Kidney (tissue), 22 donors: ENCODE measurements at places on chromosomes 12 and 14.

- no peak for DNase-seq
These were observed 2.3 kb upstream of the ZNF384 start for GRCh38 chr12:6691473-6691872.

- no peak for DNase-seq
These were observed 149.4 kb upstream of the PRMT8 start for GRCh38 chr12:3341594-3341993.

GRCh38 chr12:82596483-82596882, 90.2 kb upstream of the TMTC2 start:
- DNase-seq: no peak

DNA sequence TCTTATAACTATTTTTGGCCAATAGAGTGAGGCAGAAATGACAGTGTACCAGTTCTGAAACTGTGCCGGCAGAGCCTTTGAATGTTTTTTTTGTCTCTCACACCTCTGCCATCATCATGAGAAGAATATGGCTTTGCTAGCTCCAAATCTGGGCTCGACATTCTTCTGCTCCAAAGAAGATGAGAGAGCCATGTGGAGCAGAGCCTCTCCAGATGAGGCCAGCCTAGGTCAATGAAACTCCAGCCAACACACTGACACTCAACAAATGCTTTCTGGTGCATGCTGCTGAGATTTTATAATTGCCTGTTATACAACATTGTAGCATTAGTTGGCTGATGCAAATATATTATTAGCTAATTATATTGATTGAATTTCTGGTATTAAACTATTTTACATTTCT, 154.7 kb downstream of the SLC38A4 start:
- DNase-seq: no peak

- DNase-seq: no peak
These were observed 1.7 kb downstream of the ZNF410 start for GRCh38 chr14:73888460-73888725.

GRCh38 chr12:127060310-127060847, 1206.6 kb upstream of the TMEM132C start:
- no peak for DNase-seq

DNA sequence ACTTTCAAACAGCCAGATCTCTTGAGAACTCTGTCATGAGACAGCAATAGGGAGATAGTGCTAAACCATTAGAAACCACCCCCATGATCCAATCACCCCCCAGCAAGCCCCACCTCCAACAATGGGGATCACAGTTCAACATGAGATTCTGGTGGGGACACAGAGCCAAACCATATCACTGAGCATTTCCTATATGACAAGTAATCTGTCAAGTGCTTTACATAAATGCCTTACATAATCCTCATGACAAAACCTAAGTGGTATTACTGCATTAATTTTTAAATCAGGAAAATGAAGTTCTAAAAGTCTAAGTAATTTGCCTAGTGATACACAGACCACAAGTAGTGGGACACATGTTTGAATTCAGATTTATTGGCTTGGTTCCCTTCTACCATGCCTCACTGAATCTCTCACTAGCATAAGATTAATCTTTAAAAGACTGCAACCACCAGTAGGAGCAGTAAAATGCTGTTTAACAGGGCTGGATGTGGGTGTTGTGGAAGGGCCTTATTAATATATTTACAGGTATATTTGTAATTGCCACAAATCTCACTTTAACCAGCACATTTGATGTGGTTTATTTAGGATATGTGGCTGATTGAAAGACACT, 323.1 kb upstream of the FBXO33 start:
- DNase-seq: no peak

DNA sequence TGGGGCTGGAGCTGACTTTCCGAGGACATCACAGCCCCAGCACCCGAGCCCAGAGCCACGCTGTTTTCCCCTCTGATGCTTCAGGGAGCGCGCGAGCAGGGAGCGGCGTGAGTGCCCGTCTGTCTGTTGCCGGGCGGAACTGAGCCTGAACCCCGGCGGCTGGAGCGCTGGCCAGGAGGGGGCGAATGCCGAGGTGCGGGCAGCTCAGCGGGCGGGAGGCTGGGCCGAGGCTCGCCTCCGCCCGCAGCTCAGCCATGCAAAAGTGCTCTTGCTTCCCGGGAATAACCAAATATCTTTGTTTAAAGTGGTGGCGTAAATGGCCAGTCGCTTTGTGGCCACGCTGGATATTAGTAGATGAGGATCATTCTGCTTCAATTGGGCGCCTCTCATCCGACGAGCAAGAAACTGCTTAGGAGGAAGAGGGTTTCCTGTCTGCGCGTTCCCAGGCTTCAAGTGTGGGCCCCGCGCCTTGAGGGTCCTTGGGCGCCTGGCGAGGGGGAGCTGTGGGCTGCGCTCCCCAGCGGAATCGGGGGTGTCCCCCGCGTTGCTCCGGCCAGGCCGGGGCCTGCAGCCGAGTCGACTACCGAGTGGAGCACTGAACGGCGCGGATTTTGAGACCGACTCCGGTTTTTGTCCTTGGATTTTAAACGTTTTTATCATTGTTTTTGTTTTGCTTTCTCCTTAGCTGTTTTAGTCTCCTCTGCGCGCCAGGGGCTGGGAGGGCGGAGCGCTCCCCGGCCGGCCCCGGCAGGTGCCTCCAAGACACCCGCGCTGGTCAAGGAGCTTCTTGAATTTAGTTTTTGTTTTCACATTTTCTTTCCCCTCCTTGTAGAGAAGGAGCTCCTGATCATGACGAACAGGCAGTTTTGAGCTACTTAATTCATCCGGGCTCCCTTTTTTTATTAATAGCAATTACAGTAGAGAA, 831 bp upstream of the NKX2-1 start:
- peak; percentile 61 for DNase-seq

- DNase-seq: peak; percentile 78
These were observed 75.3 kb downstream of the BMP4 start for GRCh38 chr14:53881161-53881871.

DNA sequence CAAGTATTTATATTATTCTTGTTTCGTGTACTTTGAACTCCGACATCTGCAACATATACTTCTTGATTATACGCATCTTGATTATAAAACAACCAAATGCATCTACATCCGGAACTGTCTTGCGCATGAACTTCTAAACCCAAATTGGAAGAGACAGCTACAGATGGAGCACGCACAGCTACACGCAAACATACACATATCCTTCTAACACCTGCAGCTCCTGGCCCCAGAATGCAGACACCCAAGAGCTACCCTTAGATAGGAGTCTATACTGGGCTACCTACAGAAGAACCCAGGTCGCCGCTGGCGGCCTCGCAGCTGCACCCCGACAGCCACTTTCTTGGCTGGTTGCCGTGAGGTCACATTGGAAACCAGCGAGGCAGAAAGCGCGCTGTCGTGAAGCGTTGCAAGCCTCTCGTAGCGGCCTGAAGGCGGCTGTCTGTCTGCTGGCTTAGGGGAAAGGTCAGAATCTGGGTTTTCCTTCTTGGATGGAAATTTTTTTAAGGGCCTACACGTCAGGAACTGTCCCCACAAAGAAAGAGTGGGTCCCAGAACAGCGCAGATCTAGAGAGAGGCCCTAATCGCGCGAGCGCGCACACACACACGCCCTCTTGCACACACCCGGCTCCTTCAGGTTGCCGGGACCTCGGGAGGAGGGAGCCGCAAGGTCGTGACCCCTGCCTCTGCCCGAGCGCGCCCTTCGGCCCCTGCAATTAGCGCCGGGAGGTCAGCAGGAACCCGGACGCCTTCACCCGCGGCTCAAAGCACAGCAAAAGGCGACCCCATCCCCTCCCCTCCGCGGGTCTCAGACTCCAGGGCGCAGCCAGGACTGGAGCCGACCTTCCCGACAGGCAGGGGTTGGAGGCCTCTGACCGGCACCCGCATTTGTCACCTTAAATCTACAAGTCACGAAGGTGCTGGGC, 17.0 kb downstream of the TBX3 start:
- peak; percentile 53 for DNase-seq

DNA sequence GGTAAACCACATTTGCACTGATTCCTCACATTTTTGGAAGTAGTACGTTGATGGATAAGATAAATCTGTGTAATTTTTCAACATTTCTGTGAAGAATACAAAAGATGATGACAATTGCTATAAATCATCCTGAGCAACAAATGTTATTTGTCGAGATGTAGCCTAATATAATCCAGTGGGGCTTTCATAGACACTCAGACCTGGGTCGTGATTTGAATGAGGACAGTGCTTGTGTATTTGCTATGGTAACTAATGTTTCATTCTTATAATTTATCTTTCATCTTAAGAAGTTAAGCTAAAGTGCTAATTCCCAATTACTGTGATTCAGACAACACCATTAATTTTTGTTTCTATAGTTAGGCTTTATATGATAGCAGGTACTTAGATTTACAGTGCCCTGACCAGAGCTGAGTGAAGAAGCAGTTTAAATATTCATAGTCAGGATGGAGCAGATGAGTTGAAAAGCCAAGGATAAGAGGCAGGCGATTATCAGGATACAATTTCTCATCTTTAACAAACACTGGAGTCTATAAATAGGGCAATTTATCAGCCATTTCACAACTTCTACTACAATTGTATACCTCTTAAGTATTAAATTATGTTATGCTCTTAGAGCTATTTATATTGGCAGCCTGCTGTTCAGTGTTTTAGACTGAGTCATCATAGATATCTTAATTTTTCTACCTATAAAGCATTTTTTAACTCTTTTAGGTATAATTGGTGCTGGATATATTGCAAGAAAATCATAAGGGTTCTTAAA, 359.9 kb downstream of the TRHDE start:
- no peak for DNase-seq

- peak; percentile 7 for DNase-seq
These were observed 6.3 kb downstream of the PCK2 start for GRCh38 chr14:24100197-24100981.

- no peak for DNase-seq
These were observed 417.3 kb downstream of the IPO8 start for GRCh38 chr12:30278401-30278800.

DNA sequence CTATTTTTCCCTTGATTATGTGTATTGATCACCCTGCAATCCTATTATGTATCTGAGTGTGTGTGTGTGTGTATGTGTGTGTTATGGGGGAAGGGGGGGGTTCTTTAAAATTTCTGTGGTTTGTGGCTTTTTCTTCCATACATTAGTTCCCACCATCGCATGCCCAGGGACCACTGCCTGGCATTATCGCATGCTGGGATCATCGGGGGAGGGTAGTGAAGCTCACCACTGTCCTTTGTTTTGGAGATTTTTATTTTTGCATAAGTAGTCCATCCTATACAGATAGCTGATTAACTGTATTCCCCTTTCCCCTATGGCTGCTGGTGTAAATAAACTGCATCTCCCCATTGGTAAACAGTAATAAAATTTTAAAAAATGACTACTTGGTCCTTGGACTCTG, 3.4 kb downstream of the ATXN7L3B start:
- no peak for DNase-seq

DNA sequence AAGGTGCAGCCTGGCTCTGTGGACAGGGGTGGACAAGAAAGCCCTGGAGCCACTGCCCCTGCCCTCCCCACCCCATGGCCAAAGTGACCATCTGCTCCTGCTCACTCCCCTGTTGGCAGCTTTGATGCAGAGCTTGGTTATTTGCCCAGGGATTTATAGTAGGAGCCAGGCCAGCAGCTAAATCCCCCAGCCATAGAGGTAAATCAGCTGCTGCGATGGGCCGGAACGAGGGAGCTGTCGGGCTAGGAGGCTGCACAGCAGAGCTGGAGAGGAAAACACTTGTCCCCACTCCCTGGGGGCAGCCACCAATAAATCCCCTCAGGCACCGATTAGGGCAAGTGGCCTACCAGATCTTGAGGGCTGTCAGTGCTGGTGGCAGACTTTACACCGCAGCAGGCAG, 26.0 kb downstream of the SMUG1 start:
- peak; percentile 84 for DNase-seq

DNA sequence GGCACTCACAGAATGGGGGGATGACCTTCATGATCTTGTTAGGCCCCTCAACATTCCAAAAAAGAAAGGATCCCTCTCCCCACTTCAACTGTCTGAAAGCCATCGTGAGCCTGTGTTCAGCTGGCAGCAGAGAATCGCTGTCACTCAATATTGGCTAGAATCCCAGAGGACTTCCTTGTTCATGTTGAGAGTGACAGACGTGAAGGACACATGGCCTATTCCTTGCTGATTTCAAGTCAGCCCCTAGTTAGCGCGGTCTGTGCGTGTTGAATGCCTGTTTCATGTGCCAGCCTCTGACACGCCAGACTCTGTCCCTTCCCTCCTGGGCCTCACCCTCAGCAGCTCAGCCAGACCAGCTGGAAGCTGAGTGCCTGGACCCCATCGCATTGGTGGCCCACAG, 43.1 kb downstream of the DNAH10 start:
- no peak for DNase-seq

DNA sequence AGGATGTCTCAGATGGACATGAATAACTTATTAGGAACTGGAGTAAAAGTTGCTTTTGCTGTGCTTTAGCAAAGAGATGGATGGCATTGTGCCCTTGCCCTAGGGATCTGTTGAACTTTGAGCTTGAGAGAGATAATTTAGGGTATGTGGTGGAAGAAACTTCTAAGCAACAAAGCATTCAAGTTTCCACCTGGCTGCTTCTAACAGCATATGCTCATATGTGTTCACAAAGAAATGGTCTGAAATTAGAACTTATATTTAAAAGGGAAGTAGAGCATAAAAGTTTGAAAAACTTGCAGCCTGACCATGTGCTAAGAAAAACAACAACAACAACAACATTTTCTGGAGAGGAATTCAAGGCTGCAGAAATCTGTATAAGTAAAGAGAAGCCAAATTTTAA, 7.9 kb upstream of the CPSF6 start:
- no peak for DNase-seq

DNA sequence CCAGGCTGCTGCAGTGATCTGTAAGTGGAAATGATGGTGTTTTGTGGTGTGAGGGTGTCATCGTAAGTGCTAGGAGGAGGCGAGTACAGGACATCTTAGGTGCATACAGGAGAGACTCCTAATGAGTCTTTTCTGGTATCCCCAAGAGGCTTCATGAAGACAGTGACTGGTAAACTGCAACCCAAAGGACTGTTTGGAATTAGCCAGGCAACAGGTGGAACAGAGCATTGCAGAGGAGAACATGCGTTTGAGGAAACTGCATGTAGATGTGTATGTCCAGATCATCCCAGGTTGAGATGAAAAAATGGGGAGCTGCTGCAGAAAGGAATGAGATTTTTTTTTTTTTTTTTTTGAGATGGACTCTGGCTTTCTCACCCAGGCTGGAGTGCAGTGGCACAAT, 5.4 kb downstream of the ACAD10 start:
- no peak for DNase-seq

DNA sequence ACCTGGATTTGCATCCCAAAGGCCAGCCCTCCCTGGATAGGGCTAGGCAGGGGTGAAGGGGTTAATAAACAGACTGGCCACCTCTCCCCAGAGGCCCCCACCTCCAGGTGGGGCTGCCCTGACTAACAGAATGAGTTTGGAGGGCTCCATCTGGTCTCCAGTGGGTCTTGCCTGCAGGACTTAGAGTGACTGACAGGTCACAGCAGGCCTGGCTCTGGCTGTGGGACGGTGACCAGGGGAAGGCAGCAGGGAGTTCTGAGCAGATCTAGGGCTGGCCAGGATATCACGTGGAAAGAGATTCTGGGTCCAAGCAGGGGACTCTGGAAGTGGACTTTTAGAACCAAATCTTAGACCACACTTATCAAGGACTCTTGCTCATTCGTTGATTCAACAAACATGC, 40.9 kb upstream of the LHX5 start:
- no peak for DNase-seq

- DNase-seq: no peak
These were observed 200.6 kb downstream of the ANO4 start for GRCh38 chr12:100995201-100995600.

- no peak for DNase-seq
These were observed 22.6 kb downstream of the SUDS3 start for GRCh38 chr12:118398940-118399339.
